Neural crest cell (in vitro differentiated cells): ENCODE measurements at places on chromosomes 11 and 22. TPM values are rescaled to one million over a fixed set of nuclear protein-coding genes. Genes with fewer than 3 reads are reported as not detected.

DNA sequence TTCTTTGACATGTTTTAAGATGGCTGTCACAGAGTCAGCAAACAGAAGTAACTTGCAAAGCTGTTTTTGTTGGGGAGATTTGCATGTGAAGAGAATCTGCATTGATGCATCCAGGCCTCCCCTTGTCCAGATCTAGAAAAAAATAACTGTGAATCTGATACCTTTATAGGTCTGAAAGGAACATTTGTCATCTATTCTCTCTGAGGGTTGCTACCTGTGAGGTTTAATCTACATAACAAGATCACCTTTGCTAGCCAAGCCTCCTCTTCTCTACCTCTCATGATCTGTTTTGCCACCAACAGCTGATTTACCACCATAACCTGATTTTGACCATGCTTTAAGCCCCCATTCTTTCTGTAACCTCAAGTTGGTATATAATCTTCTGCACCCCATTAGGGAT lies 47.2 kb upstream of the SLC5A12 start:
- H3K27me3 ChIP-seq: no peaks in the 10 kb centered on the region
- H3K36me3 ChIP-seq: no peaks in the 10 kb centered on the region
- no peaks in the 10 kb centered on the region for H3K4me1 ChIP-seq

DNA sequence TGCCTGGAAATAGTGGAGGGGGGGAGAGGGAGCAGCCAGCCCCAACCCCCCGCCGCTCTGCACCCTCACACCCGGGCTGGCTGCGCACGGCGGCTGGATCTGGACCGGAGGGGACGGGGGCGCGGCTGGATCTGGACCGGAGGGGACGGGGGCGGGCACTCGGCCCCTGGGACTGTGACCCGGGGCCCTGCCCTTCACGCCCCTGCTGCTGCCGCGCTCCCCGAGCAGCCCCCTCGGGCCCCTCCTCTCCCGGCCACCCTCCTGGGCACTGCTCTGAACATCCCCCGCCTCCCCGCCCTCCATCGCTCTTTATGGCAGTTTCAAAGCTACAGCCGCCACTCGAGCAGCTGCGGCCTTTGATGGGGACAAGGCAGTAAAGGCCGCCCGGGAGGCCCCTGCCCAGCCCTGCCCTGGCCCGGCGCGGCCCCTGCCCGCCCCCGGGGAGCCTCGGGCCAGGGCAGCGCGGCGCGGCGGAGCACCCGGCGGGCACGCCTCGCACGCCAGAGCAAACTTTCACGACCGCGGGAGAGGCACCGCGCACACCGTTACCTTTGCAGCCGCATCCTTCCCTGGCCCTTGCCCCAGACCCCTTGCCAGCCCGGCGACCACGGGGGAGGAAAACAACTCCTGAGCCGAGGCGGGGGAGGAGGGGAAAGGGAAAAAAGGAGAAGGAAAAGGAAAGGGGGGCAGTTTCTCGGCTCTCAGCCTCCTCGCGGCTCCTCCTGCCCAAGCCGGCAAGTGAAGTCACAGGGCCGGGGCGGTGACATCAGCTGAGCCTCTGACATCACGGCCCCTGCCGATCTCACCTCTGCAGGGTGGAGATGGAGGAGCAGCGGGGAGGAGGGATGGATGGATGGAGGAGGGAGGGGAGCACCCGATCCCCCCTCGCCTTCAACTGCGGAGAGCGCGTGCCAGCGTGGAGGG lies 13.1 kb upstream of the TCF20 start:
- DNase-seq: peak; percentile 65
- H3K4me1 ChIP-seq: peaks cover 20% of the 10 kb centered on the region
- no peaks in the 10 kb centered on the region for H3K36me3 ChIP-seq

GRCh38 chr11:47408598-47409439 lies 429 bp downstream of the SLC39A13 start:
- DNase-seq: no peak
- no peaks in the 10 kb centered on the region for H3K27me3 ChIP-seq
- peak overlapping the region; percentile 91 for H3K4me3 ChIP-seq
- peaks cover 19% of the 10 kb centered on the region for H3K4me1 ChIP-seq

The BAIAP2L2 gene
- total RNA-seq: 0.51 and 0.52 TPM in 2 replicates

The LMO2 gene
- 0.49 TPM in 1 of 2 replicates, not detected in the other for total RNA-seq

- H3K4me3 ChIP-seq: no peak overlapping the region
- H3K4me1 ChIP-seq: no peaks in the 10 kb centered on the region
- H3K27me3 ChIP-seq: no peaks in the 10 kb centered on the region
- DNase-seq: no peak
- H3K27ac ChIP-seq: no peak overlapping the region
These were observed 21.1 kb upstream of the VSTM5 start for GRCh38 chr11:93871526-93871925.

DNA sequence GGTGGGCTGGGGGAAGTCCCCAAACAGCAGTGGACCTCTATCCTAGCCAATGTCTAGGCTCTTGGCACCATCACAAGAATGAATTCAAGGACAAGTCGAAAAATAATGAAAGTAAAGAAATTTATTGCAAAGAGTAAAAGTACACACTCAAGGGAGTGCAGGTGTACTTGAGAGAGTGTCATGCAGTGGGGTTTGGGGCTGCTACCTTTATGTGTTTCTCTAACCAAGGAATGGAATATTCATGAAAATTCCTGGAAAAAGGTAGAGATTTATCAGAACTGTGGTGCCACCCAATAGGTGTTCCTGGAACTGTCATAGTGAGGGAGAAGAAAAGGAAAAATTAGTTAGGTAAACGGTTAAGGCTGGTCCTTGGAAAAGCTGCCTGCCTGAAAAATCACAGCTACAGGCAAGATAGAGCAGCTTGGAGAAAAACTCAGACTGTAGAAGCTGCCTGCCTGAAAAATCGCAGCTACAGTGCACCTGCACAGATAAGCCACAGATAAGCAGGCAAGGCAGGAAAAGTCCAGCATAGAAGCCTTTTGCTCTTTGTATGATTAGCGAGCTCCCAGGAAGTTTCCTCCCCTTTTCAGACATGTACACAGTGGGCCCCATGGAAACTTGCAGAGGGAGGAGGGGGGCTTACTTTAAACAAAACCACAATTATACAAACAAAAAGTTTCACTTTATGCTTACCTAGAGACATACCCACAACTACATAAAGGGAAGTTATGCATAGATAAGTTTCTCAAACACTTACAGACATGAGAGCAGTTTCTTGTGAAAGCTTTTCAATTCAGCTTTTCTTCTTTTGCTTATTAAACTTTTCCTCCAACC lies 71.4 kb upstream of the B3GNT6 start:
- H3K27ac ChIP-seq: no peak overlapping the region
- DNase-seq: no peak
- no peaks in the 10 kb centered on the region for H3K27me3 ChIP-seq
- H3K4me1 ChIP-seq: no peaks in the 10 kb centered on the region
- no peak overlapping the region for H3K4me3 ChIP-seq

The SLC1A2 gene
- 2.4 and 2.7 TPM in 2 replicates for total RNA-seq

DNA sequence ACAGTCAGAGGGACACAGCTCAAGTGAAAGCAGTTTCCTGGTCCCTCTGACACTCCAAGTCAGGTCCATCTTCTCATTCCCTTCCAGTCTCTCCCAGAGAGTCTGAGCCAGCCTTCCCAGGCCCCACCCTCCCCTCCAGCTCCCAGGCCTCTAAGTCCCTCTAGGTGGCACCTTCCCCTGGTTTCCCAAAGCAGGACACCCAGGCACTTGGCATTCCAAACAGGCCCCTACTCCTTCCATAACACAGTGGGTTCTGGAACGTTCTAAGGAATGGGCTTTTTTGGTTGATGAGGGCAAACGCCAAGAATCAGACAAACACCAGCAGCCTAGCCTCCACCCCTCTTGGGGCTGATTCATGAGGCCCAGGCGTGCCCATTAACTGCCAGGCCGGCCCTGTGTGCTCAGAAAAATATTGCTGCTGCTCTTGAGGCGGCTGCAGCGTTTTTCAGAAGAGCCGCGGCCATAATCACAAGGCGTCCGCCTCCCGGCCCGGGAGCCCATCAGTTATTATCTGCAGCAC lies 418.7 kb downstream of the SOX6 start:
- H3K4me1 ChIP-seq: no peaks in the 10 kb centered on the region
- DNase-seq: no peak
- H3K27me3 ChIP-seq: no peaks in the 10 kb centered on the region
- no peaks in the 10 kb centered on the region for H3K36me3 ChIP-seq

The MS4A7 gene
- total RNA-seq: not detected in 2 replicates

The OR56A1 gene
- 0.14 and 0.16 TPM in 2 replicates for total RNA-seq

DNA sequence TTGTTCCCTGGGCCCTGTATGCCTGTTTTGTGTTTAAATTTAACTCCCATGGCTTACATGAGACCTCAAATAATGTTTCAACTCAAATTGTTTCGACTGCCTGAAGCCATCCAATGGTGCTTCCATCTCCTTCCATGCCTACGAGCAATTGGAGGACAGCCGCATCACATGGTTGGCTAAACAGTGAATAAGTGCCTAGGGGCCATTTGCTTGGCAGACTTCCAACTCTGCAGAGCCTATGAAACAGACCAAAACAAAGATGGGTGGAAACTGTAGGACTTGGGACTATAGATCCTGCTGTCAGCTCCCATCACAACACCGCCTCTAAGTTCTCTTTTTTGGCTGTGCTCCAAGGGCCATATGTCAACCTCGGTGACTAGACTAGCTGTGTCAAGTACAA lies 84.1 kb downstream of the PARVA start:
- peaks cover 3% of the 10 kb centered on the region for H3K36me3 ChIP-seq
- H3K27me3 ChIP-seq: no peaks in the 10 kb centered on the region
- H3K4me3 ChIP-seq: no peak overlapping the region

- H3K27ac ChIP-seq: no peak overlapping the region
- no peak overlapping the region for H3K4me3 ChIP-seq
- no peaks in the 10 kb centered on the region for H3K36me3 ChIP-seq
- H3K4me1 ChIP-seq: no peaks in the 10 kb centered on the region
These were observed 102.3 kb downstream of the CHST1 start for GRCh38 chr11:45563171-45563570.

The CLDN25 gene
- not detected in 2 replicates for total RNA-seq

The OLFML1 gene
- total RNA-seq: 0.84 and 1.1 TPM in 2 replicates

The SERGEF gene
- total RNA-seq: 29.6 and 41.6 TPM in 2 replicates

DNA sequence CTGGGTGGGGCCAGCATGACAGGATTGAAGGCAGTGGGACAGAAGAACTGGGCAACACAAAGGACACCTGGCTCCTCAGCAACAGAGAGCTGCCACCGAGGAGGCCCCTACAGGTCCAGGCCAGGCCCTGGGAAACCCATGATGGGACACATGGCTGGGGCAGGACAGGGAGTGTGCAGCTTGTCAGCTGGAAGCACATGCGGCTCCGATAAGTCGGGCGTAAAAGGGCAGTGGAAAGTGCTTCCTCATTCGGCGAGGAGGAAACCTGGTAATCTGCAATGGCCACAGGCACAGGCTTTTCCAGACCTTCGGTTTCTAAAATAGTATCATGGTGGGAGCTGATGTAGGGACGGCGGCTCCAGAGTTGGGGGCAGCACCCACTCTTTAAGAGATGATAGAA lies 16.5 kb downstream of the GNAZ start:
- no peaks in the 10 kb centered on the region for H3K27me3 ChIP-seq
- H3K4me3 ChIP-seq: no peak overlapping the region
- no peak for DNase-seq
- H3K4me1 ChIP-seq: peaks cover 5% of the 10 kb centered on the region
- no peak overlapping the region for H3K27ac ChIP-seq
- H3K36me3 ChIP-seq: no peaks in the 10 kb centered on the region

The CYTH4 gene
- not detected in 2 replicates for total RNA-seq

- no peaks in the 10 kb centered on the region for H3K36me3 ChIP-seq
- no peak for DNase-seq
- H3K4me1 ChIP-seq: no peaks in the 10 kb centered on the region
- H3K27ac ChIP-seq: no peak overlapping the region
- H3K4me3 ChIP-seq: no peak overlapping the region
These were observed 13.8 kb downstream of the CABP7 start for GRCh38 chr22:29733362-29734201.

The WBP2NL gene
- not detected in 2 replicates for total RNA-seq

- H3K36me3 ChIP-seq: no peaks in the 10 kb centered on the region
- no peak for DNase-seq
- H3K4me1 ChIP-seq: peaks cover 11% of the 10 kb centered on the region
- H3K27ac ChIP-seq: no peak overlapping the region
- H3K4me3 ChIP-seq: peak overlapping the region; percentile 20
- H3K27me3 ChIP-seq: peaks cover 43% of the 10 kb centered on the region
These were observed 5.2 kb downstream of the KCNJ4 start for GRCh38 chr22:38449776-38450175.

GRCh38 chr11:68903288-68904247 lies at the start of the genes IGHMBP2 and MRPL21:
Gene IGHMBP2 (plus strand): TSS chr11:68903891. CDS start chr11:68903953, 62 bp downstream.
Gene MRPL21 (minus strand): TSS chr11:68903832. CDS start chr11:68903810, 22 bp downstream.
- H3K27me3 ChIP-seq: no peaks in the 10 kb centered on the region
- peaks cover 30% of the 10 kb centered on the region for H3K4me1 ChIP-seq
- H3K4me3 ChIP-seq: peak within 1 kb of the TSS; percentile 98

GRCh38 chr11:14975252-14975587 lies 3.1 kb upstream of the CALCA start:
- DNase-seq: no peak
- no peaks in the 10 kb centered on the region for H3K36me3 ChIP-seq
- H3K4me1 ChIP-seq: peaks cover 30% of the 10 kb centered on the region
- H3K27ac ChIP-seq: no peak overlapping the region
- peaks cover 95% of the 10 kb centered on the region for H3K27me3 ChIP-seq

The GRM5 gene
- total RNA-seq: 0.45 and 0.49 TPM in 2 replicates

DNA sequence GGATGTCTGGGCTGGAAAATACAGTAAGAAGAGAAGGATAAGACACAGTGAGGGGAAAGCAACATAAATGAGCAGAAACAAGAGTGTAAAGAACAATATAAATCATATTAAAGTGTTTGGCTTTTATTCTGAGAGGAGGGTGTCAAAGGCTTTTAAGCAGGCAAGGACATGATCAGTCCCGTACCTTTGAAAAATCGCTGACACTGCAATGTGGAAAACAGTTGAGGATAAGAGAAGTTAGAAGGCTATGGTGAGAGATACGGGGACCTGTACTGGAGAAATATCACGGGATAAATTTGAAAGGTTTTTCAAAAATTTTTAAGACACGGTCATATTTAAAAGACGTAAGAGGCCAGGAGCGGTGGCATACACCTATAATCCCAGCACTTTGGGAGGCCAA lies 30.3 kb downstream of the CDON start:
- no peak for DNase-seq
- no peak overlapping the region for H3K27ac ChIP-seq
- no peaks in the 10 kb centered on the region for H3K27me3 ChIP-seq

DNA sequence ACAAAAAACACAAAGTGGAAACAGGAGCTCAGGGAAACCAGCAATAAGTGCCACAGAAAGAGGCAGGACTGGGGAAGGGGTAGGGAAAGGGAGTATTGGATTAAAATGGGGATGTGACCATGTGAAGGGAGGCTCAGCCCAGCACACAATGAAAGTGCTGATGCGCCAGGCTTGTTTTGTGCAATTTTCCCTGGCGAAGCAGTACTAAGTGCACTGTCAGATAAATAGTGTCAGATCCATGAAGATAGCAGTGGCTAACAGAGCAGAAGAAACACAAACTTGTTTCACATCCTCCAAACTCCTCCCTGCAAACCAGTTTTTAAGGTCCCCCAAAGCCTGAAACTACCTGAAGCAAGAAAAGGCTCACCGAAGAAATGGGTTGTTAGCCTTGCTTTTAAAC lies 50.7 kb upstream of the RAPSN start:
- H3K36me3 ChIP-seq: no peaks in the 10 kb centered on the region
- DNase-seq: no peak
- no peaks in the 10 kb centered on the region for H3K27me3 ChIP-seq
- no peak overlapping the region for H3K4me3 ChIP-seq
- peaks cover 22% of the 10 kb centered on the region for H3K4me1 ChIP-seq
